ENCODE measurements at places on chromosomes 12 and 14.

- no peak for DNase-seq
Observed at GRCh38 chr12:10967409-10967808, 19.3 kb downstream of the TAS2R50 start.

- peak; percentile 93 for DNase-seq
Observed at GRCh38 chr12:118189741-118190191, 53.8 kb downstream of the PEBP1 start.

- DNase-seq: no peak
Observed at GRCh38 chr14:60094306-60094897, 2.7 kb downstream of the PCNX4 start.

- no peak for DNase-seq
Observed at GRCh38 chr12:3273409-3273853, 196.3 kb downstream of the TSPAN9 start.

GRCh38 chr12:75581515-75581914 lies 70.1 kb upstream of the KRR1 start:
- DNase-seq: no peak

DNA sequence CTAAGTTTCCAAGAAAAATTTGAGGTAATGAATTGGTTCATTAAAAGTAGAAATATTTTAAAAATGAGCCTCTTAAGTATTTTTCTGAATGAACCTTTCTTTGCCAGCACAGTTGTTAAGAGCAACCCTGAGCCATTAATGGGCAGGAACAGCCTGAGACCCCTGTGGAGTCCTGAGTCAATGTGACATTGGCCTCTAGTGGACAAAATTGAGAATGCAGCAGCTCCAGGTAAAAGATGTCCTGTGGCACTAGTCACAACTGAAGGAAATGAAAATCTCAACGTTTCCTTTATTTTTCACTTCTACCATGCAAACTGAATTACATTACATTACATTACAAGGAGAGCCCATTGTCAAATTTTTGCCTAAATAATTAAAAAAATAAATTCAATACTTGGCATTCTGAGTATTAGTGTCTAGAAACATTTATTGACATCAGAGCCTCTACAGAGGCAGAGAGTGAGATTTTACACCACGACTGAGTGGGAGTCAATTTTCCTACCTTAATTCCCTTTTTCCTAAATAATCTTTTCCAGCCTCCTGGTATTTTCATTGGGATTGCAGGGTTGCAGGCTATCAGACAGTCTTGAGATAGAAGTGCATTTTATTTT lies 135.7 kb downstream of the PPM1H start:
- peak; percentile 56 for DNase-seq

All from posterior cingulate gyrus (tissue), 11 donors.